ENCODE measurements at places on chromosomes 4 and X.

GRCh38 chr4:166091912-166092510 lies 219.0 kb downstream of the TLL1 start:
- no peak for ATAC-seq

- ATAC-seq: no peak
Observed at GRCh38 chr4:53494851-53495250, 96.4 kb downstream of the LNX1 start.

DNA sequence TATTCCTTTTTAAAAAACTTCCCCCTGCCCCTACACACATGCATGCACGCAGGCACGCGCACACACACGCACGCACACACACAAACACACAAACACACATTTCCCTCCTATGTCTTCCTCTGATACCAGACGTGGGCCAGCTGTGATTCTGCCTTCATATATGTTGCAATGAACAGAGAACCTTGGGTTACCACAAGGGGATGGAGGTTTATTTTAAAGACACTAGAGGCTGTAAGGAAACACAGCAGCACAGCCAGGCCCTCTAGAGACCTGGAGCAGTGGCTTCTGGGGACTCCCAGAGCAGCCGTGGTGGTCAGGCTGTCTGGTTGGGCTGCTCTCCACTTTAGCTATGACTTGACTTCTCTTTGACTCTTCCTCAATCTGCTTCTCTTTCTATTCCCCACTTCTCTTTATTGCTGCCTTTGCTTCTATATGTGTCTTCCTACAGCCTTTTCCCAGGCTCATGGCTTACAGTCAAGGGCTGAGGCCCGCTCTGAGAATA lies 3.2 kb upstream of the TLR10 start:
- ATAC-seq: peak; percentile 45

GRCh38 chr4:7459471-7459870 lies 24.7 kb upstream of the PSAPL1 start:
- no peak for ATAC-seq

DNA sequence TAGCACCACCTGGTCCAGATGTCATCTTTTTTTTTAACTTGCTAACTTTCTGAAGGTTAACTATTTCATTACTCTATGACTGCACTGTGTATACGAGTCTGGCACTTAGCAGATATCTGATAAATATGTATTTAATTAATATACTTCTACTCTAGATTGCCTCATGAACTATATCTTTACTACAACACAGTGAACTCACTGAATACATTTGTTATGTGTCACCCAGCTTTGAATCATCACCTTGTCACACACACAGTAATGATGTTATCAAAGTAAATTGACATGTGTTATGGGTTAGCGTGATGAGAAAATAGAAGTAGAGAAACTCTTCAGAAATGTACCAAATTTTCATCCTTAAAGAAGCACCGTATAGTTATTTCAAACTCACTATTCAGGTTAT lies 419.3 kb upstream of the ADGRL3 start:
- ATAC-seq: no peak

DNA sequence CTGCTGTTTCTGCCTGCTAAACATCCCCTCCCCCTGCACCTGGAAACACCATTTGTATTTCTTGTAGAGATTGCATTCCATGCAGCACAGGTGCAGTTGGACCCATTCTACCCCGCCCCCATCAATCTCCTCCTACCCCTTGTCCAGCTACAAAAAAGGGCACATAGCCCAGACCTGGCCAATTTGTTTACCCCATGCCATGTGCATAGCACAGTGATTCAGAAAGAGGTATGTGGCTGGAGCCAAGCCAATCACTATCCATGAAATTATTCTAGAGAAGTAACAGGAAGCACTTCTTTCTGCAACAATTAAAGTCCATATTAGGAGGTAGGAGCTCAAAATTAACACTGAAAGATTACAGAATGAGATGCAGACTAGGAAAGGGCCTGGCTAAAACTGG lies 20.2 kb upstream of the TMEM184C start:
- no peak for ATAC-seq

DNA sequence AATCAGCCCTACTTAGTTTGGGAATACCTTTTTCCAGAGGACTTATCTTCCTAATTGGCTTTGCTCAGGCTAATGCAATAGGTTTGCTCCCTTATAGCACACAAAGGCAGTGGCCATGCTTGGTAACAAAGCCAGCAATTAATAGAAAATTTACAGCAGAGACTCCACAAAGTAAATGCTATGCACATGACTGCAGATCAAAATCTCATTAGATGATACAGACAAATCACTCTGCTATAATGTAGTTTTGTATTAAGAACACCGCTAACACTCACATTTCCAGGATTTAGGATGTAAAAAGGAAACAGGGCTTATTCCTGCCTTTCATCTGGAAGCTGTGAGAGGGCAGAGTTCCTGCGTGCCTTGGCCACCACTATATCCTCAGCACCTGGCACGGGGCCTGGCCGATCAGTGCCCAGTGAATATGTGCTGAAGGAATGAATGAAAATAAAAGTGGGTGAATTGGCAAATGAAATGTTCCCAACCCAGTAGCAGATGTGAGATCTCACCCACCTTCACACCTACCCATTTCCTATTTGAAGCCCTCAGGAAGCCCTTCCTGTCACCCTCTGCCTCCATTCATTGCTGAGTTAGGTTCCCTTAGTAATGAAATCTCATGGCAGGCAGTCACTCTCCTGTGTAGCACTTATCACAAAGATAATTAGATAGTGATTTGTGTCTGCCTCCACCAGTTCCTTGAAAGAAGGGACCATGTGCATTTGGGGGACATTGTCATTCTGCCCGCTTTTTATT lies 5.1 kb downstream of the SEPTIN6 start:
- no peak for ATAC-seq

DNA sequence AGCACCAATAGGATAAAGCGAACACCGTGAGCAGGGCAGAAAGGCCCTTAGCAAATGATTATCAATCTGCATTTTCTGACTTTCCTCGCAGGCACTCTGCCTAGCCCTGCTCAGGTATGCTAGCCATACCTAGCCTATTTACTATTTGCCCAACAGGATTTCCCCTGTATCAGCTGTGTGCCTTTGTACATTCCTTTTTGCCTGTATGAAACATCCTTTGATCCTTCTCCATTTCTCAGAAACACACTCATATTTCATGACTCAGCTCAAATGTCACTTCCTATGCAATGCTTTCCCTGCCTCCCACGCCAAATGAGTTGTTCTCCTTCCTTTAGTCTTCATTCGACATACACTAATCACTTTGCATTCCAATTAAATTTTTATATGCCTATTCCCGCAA lies 37.2 kb downstream of the PCDH7 start:
- ATAC-seq: no peak

DNA sequence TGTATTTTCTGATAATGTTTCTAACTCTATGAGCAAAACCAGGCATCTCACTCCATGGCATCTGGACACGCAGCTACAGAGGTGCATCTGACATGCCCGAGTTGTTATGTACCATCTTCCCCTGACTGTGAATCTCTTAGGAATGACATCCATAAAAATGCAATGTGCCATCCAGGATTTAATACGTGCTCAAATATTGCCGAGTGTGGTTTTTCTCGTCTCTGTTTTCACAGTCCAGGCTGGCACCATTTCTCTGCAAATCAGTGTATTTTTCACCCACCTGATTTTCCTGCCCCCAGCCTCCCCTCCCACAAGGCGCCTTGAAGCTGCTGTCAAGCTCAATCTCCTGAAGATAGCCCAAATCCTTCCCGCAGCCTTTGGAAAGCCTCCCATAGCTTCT lies 154.6 kb downstream of the DHRSX start:
- no peak for ATAC-seq

DNA sequence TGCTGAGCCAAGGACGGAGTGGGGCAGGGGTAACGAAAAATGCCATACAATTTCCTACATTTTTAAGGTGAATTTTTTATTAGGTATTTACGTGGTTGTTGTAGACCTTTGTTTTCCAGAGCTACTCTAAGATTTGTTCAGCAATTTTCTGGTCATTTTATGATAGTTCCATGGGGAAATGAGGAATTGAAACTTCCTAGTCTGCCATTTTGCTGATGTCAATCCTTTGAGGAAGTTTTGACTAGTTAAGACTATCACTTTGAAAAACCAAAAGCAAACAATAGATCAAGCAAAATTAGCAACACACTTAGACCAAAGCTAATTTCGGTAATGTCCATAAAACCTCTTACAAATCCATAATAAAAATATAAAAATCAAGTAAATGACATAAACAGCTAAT lies 7.0 kb upstream of the TLR3 start:
- ATAC-seq: no peak

All from activated CD4-positive, CD25-positive, alpha-beta regulatory T cell treated with anti-CD3 and anti-CD28 coated beads, Interleukin-2, amount 50 U/mL, for 24 hours (primary cell).